ENCODE measurements at places on chromosomes 1 and 21.

DNA sequence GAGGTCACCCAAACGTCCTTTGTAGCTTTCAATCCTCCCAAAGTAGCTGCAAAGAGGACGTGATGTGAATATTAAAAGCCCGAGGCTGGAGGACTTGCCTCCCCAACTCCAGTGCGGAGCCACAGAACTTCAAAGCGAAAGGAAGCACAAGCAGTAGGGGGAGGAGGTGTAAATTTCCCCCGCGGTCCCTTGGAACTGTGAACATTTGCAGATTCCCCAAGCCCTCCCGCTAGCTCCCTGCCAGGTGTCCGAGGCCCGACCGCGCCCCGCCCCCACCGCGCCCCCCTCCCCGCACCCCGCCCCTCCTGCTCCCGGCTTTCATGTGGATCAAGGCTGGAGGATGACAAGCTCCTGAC, 41.5 kb upstream of the HAO2 start:
- no peak for DNase-seq

GRCh38 chr1:248906753-248907661, 972 bp downstream of the PGBD2 start:
- DNase-seq = no peak

DNA sequence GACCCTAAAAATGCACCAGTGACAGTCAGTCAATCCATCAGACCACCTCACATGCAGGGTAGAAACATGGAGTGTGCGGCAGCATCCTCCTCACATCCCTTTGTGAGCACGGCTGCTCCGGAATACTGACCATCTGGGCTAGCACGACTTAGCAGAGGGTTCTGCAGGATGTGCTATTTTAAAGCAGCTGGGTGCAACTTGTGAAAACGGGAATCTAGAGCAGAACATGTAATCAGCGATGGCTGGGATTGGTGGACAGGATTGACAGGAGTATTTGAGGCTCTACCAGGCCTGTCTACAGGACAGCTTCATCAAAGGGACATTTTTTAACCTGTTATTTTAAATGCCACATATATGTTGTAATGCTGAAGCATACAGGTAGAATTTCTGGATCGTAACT, 16.8 kb upstream of the PLEKHM2 start:
- no peak for DNase-seq

DNA sequence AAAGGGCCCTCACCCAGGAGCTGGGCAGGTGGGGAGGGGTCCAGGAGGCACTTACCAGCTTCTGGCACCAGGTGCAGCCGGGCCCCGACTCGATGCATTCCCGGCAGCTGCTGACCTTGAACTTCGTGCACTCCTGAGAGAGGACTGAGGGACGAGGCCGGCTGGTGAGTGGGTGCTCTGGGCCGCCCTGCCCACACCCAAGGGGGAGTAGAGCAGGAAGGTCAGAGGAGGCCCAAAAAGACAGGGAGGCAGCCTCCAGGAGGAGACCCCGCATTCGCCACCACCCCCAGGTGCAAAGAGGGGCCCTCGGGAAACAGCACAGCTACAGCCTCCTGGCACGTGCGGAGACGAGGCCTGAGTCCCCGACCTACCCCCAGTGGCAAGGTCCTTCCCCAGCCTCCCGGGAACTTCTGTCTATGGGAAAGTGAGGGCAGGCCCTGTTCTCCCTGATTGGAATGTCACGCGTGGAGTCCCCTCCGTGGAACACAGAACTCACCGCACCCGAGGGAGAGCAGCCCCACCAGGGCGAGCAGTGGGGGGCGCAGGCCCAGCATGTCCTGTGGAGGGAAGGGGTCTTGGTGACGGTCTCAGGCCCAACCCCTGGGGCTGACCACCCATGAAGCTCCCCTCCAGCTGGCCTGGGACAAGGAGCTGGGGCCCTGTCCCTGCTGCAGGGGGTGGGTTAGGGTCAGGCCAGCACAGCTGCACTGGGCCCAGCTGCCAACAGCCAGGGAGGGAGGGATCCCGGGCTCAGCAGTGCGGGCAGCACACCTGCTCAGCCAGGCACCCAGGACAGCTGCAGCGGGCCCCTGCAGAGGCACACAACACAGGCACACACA, 10.3 kb downstream of the ITGB2 start:
- no peak for DNase-seq

GRCh38 chr1:192086644-192087043, 71.6 kb upstream of the RGS18 start:
- DNase-seq = no peak

DNA sequence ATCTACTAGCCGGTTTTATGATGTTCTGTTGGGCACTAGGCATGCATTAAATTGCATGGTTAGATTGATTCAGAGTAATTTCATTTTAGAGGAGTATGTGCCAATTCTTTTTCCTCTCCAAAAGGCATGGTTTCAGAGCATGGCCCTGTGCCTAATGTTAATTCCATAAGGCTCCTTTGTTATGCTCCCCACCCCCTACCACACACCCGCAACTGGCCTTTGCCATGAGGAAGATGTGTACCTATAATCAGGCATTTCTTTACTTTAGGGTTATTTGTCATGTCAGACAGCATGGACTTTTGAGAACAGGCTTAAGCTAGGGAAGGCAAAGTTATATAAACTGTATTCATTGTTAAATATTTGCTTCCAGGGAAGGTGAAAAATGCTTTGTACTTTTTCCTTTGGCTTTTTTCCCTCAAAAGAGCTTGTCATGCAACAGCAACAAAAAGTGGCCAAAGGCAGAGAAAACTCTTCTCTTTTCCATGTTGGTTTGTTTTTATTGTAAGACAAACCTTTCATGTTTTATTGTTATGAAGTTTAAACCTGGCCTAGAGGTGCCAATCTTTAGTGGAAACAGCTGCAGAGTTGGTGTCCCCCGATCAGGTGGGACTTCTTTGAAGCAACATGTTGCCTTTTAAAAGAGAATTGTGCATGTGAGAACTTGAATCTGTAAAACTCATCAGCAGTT, 24.3 kb upstream of the NBL1 start:
- DNase-seq = no peak

DNA sequence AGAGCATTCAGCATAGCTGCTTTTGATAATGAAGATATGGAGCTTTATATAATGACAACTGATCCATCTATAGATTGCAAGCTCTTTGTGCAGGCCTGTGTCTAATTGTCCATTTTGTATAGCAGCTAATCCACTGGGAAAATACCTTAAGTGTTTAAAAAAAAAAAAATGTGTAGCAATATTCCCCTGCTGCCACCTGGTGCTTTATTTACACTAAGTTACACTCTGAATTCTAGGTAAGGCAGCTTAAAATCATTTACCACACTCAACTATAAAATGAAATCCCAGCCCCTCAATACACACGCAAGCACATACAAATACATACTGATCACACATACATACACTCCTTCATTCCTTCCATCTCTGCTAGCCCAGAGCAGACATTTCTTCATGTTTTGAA, 49.1 kb upstream of the BCL9 start:
- no peak for DNase-seq

- no peak for DNase-seq
Measured at GRCh38 chr1:32742956-32743355, 40.4 kb upstream of the SYNC start.

- DNase-seq = no peak
Measured at GRCh38 chr1:234837713-234838112, 227.7 kb upstream of the IRF2BP2 start.

GRCh38 chr1:183093786-183094298, 70.6 kb downstream of the LAMC1 start:
- no peak for DNase-seq

GRCh38 chr1:115680730-115681111, 39.0 kb downstream of the VANGL1 start:
- DNase-seq = no peak

DNA sequence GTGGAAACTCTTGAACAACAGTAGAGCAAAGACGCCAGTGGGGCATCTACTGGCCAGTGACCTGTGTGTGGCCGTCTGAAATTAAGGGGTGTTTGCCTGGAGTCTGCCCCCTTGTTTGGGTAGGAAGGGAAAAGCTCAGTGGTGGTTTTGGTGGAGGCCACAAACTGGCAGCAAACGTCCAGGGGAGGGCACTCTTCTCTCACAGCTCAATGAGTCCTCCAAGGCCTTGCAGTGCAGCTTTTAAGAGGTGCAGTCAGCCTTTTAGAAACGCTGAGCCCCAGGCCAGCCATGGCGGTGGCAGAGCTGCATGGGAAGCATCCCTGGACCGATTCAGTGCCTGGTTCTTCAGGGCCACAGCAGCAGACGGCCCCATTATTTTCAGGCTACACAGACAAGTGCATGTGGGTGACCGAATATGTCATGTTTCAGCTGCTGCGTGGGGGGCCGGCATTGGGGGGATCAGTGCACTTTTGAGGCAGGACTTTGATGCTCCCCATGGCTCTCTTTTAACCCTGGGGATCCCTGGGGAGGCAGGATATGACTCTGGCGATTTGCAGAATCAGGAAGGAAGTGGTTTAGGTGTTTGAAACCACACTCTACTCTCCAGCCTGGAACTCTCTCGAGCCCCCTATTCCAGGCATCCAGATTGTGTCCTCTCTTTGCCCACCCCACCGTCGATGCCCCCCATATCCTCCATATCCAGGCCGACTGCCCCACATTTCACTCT, 414.0 kb downstream of the PRDM2 start:
- no peak for DNase-seq

- no peak for DNase-seq
Measured at GRCh38 chr1:157177733-157178394, 39.7 kb upstream of the ETV3 start.

- no peak for DNase-seq
Measured at GRCh38 chr1:15432324-15432723, 5.9 kb upstream of the CTRC start.

DNA sequence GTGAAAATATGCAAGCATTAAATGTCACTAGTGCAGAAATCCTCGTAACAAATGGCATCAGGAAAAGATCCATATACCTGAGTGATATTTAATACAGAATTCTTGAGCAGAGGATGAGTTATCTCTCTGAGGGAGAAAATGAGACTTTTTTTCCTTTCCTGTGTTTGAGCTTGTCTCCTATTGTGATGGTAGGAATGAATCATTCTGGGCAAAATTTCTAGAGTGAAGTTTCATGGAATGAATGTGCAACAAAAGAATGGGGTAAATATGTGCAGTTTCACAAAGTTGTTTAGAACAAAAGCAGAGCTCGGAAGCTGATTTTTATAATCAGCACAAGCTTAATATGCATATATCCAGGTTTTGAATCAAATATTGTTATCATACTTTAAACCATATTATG, 4.6 kb downstream of the CTPS1 start:
- no peak for DNase-seq

DNA sequence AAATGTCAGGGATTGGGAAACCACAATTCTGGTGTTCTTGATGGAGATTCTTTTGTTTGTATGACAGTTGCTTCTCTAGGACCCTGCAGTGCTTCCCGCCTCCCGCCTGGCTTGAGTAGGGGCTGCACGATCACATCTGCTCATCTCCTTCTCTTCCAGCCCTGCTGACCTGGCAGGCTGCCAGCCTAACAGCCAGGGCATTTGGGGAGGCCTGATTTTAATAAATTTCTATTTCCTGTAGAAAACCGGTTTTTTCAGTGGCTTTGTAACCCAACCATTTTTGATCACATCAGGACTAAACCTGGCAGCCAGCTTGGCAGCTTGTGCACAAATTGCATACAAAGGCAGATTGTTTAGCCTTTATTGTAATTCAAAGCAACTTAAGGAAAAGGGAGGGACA, 78.9 kb downstream of the UBE2U start:
- no peak for DNase-seq

DNA sequence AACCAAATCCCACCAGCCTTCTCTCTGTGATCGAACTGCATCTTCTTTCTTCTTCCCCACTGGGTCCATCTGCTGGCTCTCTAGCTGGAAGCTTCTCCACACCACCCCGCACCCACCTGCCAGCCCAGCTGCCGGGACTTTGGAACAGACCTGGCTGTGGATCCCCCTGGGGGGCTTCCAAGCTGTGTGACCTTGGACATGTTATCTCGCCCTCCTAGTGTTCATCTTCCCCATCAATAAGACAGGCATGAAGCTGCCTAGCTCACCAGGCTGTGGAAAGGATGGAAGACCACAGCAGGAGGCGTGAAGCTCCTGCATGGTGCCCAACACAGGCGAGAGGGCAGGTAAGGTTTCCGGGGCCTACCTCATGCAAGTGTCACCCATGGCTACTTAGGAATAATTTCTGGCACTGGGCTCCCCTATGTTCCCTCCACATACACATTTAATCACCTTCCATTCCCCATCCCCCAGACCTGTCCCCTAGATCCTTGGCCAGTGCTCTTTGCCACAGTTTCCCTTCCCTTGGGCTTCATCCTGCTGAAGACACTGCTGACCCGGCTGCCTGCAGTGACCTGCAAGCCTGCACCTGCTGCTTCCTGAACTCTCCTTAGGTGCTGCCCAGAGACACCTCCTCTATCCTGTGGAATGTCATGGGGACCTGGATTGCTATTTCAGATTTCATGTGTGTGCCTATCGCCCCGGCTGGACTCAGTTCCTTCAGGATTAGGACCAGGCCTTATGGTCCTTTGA, 13.2 kb upstream of the C2CD2 start:
- DNase-seq = no peak

DNA sequence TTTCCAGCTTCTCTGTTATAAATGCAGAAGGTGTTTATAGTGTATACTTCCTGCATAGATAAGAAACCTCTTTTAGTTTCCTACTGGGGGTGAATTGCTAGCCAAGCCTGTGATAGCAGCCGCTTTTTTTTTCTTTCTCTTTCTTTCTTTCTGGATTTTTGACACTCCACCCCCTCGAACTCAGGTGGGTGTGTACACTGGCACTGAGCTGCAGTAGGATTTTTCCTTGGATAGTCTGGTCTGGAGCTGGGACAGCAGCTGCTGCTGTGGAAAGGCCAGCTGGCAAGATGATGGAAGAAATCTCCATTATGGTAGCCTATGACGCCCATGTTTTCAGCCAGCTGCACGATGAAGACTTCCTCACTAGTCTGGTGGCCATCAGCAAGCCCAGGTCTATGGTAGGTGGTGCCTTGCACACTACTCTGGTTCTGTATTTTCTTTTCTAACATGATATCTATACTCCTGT, 122.5 kb upstream of the CACYBP start:
- DNase-seq = no peak

GRCh38 chr1:192826791-192827546, 18.1 kb downstream of the RGS2 start:
- no peak for DNase-seq

DNA sequence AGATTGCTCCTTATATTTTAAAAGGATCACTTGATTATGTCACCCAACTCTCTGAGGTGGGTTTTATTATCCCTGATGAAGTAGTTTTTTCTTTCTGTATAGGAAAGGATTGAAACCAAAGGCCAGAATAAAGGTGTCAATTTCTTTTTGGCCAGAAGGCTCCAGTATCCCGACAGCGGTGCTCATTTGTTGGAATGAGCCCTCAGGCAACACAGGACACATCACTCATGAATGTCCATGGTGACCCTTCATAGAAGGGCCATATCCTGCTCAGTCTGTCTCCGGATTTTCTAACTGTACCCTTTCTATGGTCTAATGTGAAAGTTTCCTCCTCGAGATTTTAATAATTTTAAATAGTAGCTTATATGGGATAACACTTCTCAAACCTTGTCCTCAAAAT, 171.3 kb upstream of the USP24 start:
- no peak for DNase-seq

- DNase-seq = no peak
Measured at GRCh38 chr1:175209493-175209921, 16.9 kb upstream of the KIAA0040 start.

Measured in activated CD4-positive, alpha-beta T cell treated with anti-CD3 and anti-CD28 coated beads for 4 hours (primary cell).